ENCODE measurements at places on chromosomes 7 and 10. TPM values are rescaled to one million over a fixed set of nuclear protein-coding genes. Genes with fewer than 3 reads are reported as not detected.

EBLN1 gene
- total RNA-seq, result not detected

MINDY3 gene
- total RNA-seq, result 44.7 TPM

LRRC4 gene
- total RNA-seq, result 18.9 TPM

GHRHR gene
- 2.7 TPM for total RNA-seq

SAP25 gene
- total RNA-seq, result not detected

RPEL1 gene
- total RNA-seq, result 0.11 TPM

HSPA12A gene
- total RNA-seq, result 35.1 TPM

GJC3 gene
- total RNA-seq, result 12.6 TPM

PVRIG gene
- total RNA-seq, result not detected

SLC39A12 gene
- 46.9 TPM for total RNA-seq

PODXL gene
- 40.2 TPM for total RNA-seq

PILRA gene
- 4.1 TPM for total RNA-seq

C10orf53 gene
- not detected for total RNA-seq

TMEM196 gene
- 2.4 TPM for total RNA-seq

XRCC2 gene
- total RNA-seq, result 4.5 TPM

PYROXD2 gene
- total RNA-seq, result 18.5 TPM

CFAP69 gene
- total RNA-seq, result 17.5 TPM

GIMAP8 gene
- 4.7 TPM for total RNA-seq

RASA4B gene
- total RNA-seq, result 11.1 TPM
